Peyer's patch (tissue), 4 donors: ENCODE measurements at places on chromosomes 16 and 17. TPM values are rescaled to one million over a fixed set of nuclear protein-coding genes. Genes with fewer than 3 reads are reported as not detected.

GRCh38 chr17:50893183-50893993, 27.2 kb upstream of the TOB1 start:
- no peaks in the 10 kb centered on the region for H3K27me3 ChIP-seq
- peak overlapping the region; percentile 78 for H3K27ac ChIP-seq
- H3K4me1 ChIP-seq, result no peaks in the 10 kb centered on the region
- H3K4me3 ChIP-seq, result no peak overlapping the region
- no peaks in the 10 kb centered on the region for H3K36me3 ChIP-seq
- DNase-seq, result peak; percentile 79

- H3K27ac ChIP-seq, result no peak overlapping the region
- H3K4me3 ChIP-seq, result no peak overlapping the region
- DNase-seq, result no peak
- H3K27me3 ChIP-seq, result no peaks in the 10 kb centered on the region
Observed at GRCh38 chr17:14772776-14773175, 471.9 kb downstream of the HS3ST3B1 start.

GRCh38 chr16:3256146-3256865, at the start of gene MEFV:
TSS of gene MEFV (minus strand) at chr16:3256633. CDS start at chr16:3256587, 46 bp downstream.
- H3K27ac ChIP-seq, result no peak within 1 kb of the TSS
- no peaks in the 10 kb centered on the region for H3K4me1 ChIP-seq
- no peak for DNase-seq
- H3K36me3 ChIP-seq, result no peaks in the 10 kb centered on the region
- H3K4me3 ChIP-seq, result peak within 1 kb of the TSS; percentile 24

GRCh38 chr16:49854188-49854795, 1.6 kb downstream of the ZNF423 start:
- no peaks in the 10 kb centered on the region for H3K36me3 ChIP-seq
- H3K4me1 ChIP-seq, result peaks cover 13% of the 10 kb centered on the region
- peak overlapping the region; percentile 71 for H3K4me3 ChIP-seq
- DNase-seq, result peak; percentile 56
- no peaks in the 10 kb centered on the region for H3K27me3 ChIP-seq

DNA sequence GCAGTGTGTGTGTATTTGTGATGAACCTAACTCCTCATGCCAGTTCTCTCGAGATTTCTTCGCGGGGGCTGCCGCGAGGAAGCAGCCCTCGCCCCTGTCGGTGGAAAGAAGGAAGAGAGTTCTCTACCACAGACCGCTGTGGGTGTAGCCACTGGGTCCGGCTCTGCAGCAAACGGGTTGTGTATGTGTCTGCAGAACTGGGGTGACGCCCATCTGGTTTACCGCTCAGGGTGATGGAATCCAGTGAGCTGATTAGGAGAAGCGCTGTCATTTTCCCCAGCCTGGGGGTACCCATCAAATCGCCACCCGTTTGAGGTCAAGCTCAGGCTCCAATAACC, 7.7 kb downstream of the CORO6 start:
- peak overlapping the region; percentile 40 for H3K27ac ChIP-seq
- peaks cover 39% of the 10 kb centered on the region for H3K4me1 ChIP-seq
- no peaks in the 10 kb centered on the region for H3K36me3 ChIP-seq
- no peaks in the 10 kb centered on the region for H3K27me3 ChIP-seq

The NMT1 gene
- total RNA-seq, result 60.9 TPM

The GLP2R gene
- 7.4 TPM for total RNA-seq

The PLA2G15 gene
- 8.3 TPM for total RNA-seq
